ENCODE measurements at places on chromosomes 3 and 15.

GRCh38 chr3:19489936-19490335 is 341.6 kb downstream of the KCNH8 start:
- no peak for DNase-seq

DNA sequence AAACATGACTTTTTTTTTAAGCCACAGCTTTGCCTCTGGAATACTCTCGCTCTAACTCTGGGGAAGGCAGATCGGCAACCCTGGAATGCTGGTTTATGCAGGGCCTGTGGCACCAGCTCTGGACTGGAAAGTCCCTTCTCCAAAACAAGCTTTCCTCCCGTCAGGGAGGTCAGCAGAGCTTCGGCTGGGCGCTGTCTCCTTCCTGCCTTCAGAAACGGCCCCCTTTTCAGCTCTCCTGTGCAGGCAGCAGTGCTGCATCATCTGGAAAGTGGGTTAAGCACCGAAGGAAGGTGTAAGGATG is 42.7 kb upstream of the SKOR1 start:
- no peak for DNase-seq

GRCh38 chr3:39423436-39423970 is 17.0 kb downstream of the RPSA start:
- DNase-seq = no peak

- peak; percentile 78 for DNase-seq
Observed at GRCh38 chr15:49242820-49243219, 72.8 kb downstream of the GALK2 start.

DNA sequence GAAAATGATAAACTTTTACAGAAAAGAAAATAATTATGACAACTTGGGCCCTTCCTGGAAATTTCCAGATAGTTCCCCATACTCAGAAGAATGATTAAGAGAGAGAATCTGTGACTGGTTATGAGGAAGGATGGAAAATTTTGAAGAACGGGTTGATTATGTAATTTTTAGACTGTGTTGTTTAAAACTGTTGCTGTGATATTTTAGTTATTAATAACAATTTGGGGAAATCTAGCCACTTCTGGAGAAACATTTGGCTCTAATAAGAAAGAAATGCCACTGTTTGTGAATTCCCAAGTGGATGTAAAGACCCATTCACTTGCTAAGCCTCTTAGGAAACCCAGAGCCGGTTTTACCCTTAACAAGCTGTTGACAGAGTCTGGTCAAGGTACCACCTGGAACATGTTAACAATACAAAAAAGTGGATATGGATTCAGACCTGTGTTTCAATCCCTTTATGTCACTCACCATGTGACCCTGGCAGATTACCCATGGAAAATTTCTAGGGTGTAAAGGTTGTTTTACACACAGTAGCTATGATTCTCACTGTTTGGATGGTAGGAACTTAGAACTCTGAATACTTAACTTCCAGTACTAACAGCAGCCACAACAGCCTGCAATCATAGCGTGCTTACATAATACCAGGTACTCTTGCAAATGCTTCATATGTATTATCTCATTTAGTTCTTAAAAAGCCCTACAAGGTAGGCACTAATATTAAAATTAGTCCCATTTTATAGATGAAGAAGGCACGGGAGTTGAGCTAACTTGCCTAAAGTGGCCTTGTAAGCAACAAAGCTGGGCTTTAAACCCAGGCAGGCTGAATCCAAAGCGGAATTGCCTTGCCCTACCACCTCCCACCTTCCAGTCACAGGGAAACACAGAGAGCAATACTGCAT is 32.0 kb downstream of the ZBTB38 start:
- no peak for DNase-seq

DNA sequence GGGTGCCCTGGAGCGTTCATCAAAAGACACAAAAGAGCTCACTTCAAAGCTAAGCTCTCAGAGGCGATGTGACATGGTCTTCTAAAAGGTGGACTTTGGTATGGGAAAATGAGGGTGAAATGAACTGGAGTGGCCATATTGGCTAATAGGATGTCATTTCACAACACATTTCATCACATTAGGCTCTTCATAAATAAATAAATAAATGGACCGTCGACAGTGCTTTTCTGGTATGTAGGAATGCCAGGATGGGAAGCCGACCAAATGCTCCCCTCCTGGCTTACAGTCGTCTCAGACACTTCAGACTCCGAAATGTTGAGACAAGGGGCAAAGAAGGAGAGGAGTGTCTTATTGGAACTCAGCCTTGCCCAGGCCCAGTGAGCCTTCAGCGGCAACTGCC is 383.0 kb downstream of the NTRK3 start:
- no peak for DNase-seq

GRCh38 chr15:62503451-62503850 is 338.4 kb upstream of the C2CD4B start:
- DNase-seq = no peak

GRCh38 chr3:183185696-183186095 is 23.2 kb upstream of the LAMP3 start:
- no peak for DNase-seq

All from HS-27A (cell line).